Fibroblast of villous mesenchyme (primary cell): ENCODE measurements at places on chromosomes 3 and 15.
A peak's percentile ranks its signal among the peaks of the same experiment; 100 is the strongest.

- peak; percentile 33 for DNase-seq
These were observed at the start of gene CADM2 for GRCh38 chr3:84958495-84959469. Gene CADM2, plus strand, starts transcription at chr3:84958989.

- DNase-seq: no peak
These were observed 591.0 kb downstream of the MECOM start for GRCh38 chr3:169072494-169072893.

- DNase-seq: no peak
These were observed 39.1 kb downstream of the ATP2C1 start for GRCh38 chr3:130932979-130933378.

DNA sequence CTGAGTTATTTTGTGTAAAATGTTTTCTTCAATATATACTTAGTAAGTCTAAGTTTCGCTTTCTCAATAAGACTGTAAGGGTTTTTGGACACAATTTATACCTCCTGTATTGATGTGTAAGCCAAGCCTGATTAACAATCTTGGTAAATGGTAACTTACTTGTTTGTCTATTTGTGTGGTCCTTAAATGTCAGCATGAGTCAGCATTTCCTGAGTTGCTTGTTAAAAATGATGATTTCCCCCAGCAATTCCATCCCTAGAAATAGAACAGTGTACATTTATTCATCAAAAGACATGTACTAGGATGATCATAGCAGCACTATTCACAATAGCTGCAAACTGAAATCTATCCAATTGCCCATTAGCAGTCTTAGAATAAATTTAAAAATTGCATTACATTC, 53.4 kb upstream of the LRIG1 start:
- peak; percentile 56 for DNase-seq
